ENCODE measurements at places on chromosomes 5 and 9.

GRCh38 chr5:54278036-54278830, 32.1 kb downstream of the ARL15 start:
- no peak for DNase-seq

DNA sequence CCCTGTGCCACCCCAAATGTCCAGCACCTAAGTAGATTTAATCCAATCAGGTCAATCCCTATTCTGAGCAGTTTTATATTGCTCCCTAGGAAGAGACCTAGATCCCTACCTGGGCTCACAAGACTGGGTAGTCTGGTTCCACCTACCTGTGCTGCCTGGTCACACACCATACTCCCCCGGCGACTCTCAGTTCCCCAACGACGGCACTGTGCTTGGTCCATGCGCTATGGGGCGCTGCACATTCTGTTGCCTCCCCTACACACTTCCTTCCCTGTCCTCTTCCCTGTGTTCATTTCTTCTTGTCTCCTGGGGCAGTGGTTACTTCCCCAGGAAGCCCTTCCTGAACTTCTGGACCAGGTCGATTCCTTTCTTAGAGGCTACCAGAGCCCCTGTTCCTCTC, 109.9 kb upstream of the IL12B start:
- no peak for DNase-seq

DNA sequence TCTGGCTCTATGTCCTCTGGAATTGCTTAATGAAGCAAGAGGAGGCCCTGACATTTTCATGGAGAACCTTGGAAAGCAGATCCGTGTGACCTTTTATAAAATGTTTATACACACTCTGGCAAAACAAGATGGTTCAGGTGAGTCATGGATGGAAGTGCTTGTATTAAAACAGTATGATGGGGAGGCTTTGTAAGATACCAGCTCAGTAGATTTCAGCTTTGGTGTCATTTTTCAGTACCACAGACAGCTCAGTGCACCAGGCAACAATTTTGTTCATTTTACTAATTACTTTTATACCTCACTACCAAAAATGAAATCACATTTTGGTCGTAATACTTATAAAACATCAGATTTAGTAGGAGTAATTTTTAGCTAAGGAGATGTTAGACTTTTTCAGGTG, 5.2 kb downstream of the KCNN2 start:
- DNase-seq = no peak

GRCh38 chr5:134637116-134637721, 4.6 kb upstream of the SAR1B start:
- DNase-seq = no peak

DNA sequence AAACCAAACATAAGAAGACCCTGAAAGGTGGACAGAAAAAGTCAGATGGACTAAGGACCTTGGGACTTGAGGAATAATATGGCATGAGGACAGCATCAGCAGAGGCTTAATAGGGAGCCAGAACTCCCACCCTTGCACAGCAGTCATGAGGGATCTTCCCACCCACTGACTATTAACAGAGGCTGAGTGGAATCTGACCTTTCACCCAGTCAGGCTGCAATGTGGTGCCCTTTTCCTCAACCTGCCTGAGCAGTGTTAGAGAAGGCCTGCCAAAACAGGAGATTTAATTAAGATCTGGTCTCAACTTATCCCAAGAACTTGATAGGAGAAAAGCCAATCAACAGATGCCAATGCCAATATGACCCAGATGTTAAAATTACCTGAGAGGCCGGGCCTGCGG, 481.9 kb downstream of the KDM4C start:
- no peak for DNase-seq

GRCh38 chr9:22229069-22229468, 217.6 kb upstream of the DMRTA1 start:
- DNase-seq = no peak

GRCh38 chr5:5586721-5587120, 164.2 kb downstream of the ICE1 start:
- no peak for DNase-seq

GRCh38 chr9:2230362-2230761, 215.2 kb downstream of the SMARCA2 start:
- DNase-seq = no peak

DNA sequence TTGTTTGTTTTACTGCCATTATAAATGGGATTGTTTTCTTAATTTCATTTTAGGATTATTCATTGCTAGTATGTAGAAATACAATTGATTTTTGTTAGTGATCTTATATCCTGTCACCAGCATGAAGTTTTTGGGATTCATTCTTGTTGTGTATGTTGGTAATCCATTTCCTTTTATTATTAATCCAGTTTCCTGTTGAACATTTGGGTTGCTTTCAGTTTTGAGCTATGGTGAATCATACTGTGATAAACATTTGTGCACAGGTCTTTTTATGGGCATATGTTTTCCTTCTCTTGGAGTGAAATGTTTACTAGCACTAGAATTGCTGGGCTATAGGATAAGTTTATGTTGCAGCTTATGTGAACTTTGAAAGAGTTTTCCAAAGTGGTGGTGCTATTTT, 69.6 kb downstream of the MAN2A1 start:
- DNase-seq = no peak

GRCh38 chr9:87122947-87123685, 175.8 kb upstream of the GAS1 start:
- no peak for DNase-seq

GRCh38 chr9:127667127-127667844, 39.5 kb upstream of the CFAP157 start:
- no peak for DNase-seq

- DNase-seq = no peak
Measured at GRCh38 chr5:56861893-56862485, 46.6 kb downstream of the MAP3K1 start.

DNA sequence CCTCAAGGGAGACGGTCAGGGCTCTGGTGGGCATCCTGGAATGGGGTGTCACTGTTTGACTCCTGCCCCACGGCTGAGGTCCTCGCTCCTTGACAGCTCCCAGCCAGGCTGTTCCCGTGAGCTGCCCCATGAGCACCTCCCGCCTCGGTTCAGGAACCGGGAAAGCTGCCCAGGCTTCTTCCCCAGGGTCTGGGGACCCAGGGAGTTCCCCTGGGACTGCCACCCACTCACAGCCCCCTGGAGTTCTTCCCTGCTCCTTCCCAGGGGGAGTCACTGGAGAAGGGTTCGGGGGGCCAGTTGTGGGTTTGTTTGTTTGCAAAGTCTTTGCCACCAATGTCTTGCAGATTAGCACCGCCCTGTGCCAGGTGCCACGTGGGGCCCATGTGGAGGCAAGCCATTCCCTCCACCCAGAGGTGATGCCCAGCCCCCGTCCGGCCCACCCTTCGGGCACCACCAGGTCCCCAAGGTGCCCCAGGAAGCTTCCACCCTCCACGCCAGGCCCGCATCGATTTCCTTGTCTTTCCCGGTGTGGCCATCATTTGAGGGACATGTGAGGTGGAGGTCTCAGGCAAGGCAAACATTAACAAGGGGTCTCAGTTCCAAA, 1.3 kb downstream of the PLPP7 start:
- DNase-seq = no peak

DNA sequence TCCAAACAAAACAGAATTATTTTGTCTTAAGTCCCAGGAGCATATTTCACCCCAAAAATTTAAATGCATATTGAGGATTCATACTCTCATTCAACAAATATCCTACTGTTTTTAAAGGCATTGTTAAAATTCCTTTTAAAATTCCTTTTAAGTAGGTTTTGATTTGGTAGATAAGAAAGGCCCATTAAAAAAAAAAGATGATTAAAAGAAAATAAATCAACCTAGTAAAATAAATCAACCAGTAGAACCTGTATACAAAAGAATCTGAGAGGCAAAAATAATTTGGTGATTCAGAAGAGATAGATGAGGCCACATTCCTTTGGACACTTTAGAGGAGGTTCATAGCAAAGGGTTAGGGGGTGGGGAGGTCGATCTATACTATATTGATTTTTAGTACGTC, 585.3 kb upstream of the TLE4 start:
- DNase-seq = no peak

GRCh38 chr5:56827049-56827448, 11.7 kb downstream of the MAP3K1 start:
- DNase-seq = no peak

- no peak for DNase-seq
Measured at GRCh38 chr5:73450672-73451223, 2.2 kb upstream of the FOXD1 start.

GRCh38 chr5:97172227-97172626, 10.8 kb downstream of the RIOK2 start:
- no peak for DNase-seq

- no peak for DNase-seq
Measured at GRCh38 chr5:4019841-4020240, 424.2 kb downstream of the IRX1 start.

DNA sequence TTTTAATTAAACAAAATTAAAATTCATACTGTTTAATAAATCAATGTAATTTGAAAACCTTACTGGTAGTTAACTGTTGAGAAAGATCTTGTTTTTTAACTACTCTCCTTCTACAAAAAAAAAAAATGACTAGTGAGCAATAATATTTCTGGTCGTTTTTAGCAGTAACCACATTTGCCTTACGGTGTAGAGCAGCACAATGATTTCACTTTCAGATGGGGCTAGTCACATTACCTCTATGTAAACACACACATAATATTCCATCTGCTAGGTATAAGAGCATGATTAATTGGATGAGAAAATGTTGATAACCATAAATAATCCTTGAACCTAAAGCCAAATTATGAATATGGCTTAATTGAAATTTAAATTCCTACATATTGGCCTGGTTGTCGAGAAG, 198.1 kb downstream of the CHSY3 start:
- no peak for DNase-seq

- no peak for DNase-seq
Measured at GRCh38 chr5:90571147-90571773, 12.7 kb downstream of the ADGRV1 start.

DNA sequence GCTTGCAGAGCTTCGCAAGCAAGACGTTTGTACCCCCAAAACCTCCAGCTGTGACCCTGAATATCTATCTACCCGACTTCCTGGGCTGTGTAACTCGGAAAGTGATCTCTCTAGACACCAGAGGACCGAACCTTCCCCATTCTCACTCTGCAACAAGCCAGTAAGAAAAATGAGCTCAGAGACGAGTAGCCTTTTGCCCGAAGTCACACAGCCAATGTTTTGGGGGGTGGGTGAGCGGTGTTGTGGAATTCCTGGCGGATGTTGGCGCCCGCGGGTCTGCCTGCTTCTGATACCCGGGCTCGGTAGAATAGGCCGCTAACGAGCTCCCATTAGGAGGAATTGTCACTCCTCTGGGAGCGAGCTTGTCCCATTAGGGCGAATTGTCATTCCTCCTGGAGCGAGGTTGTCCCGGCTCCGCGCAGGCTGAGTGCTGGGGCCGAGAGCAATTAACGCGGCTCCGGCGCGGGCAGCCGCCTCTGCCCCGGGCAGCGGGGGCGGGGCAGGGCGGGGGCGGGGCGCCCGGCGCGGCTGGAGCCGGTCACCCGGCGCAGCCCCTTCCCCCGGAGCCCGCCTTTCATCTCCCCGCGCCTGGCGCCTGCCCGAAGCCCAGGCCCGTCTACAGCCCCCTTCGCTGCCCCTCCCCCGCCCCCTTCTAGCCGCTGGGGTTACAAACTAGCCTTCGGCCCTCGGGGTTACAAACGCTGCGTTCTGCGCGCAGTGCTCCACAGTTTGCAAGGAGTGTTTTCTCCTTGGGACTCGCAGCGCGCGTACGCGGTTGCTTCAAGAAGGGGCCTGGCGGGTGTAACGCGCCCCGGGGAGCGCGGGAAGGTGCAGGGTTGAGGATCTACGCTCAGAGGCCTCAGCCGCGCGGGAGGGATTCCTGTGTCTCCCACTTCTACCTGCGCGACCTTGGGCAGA, 3.5 kb upstream of the MSX2 start:
- DNase-seq = no peak

DNA sequence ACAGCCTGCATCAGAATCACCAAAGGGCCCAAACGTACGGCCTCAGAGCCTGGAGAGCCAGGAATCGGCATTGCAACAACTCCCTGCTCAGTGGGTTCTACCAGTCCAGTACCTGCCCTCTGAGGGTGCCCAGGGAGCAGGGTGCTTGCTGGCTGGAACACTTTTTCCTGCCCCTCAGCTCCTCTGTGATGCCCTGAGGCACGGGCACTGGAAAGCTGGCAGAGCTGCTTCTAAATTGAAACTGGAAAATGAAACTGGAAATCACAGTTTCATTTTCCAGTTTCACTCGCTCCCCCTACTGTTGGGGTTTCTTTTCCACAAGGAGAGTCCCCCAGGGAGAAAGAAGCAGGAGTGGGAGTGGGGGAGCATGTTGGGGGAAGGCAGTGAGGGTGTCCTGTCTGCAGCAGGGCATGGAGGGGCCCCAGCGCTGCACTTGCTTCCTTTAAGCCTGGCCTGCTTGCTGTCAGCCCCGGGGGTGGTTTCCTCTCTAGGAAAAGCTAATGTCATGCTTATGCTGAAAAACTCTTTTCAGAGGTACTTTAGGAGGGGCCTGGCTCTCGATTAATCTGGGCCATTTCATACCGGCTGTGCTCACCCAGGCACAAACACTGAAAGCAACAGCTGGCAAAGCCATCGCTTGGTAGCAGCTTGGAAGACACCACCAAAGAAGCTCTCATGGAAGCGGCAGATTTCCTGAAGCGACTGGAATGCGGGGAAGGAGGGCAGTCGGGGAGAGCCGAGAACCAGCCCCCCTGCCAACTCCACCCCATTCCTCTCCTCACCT, 26.2 kb downstream of the IRF1 start:
- peak; percentile 52 for DNase-seq

DNA sequence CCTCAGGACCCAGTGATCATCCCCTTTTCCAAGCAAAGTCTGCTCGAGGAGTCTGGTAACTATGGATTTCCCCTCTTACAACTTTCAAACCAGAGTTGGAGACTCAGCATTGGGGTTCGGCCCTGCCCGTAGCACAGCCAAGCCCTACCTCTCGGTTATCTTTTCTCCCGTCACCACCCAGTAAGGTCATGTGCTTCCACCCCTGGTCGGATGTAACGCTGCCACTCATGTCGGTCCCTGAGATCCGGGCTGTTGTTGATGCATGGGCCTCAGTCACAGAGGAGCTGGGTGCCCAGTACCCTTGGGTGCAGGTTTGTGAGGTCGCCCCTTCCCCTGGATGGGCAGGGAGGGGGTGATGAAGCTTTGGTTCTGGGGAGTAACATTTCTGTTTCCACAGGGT, 1.2 kb downstream of the GALT start:
- peak; percentile 24 for DNase-seq

DNA sequence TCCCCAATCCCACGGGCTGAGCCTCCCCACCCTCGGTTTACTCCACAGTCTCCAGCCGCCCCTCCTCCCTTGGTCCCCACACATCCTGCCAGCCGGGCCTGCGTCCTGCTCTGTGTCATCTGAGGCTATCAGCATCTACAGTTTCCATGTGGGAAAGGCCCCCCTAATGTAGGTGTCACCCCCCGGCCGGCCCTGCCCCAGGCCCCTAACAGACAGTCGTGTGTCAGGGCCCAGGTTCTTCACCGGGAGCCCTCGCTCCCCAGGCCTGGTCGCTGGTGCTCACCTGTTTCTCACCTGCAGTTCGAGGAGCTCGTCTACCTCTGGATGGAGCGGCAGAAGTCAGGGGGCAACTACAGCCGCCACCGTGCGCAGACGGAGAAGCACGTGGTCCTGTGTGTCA, 62.7 kb downstream of the KCNT1 start:
- no peak for DNase-seq

GRCh38 chr5:3535414-3536211, 60.0 kb upstream of the IRX1 start:
- no peak for DNase-seq

All from CD4-positive, alpha-beta T cell treated with Interleukin-17A for 1 hour (primary cell).